ENCODE measurements at places on chromosomes 2 and 18.

GRCh38 chr2:222810044-222810443 is 50.8 kb upstream of the ACSL3 start:
- no peak for DNase-seq

- DNase-seq = peak; percentile 26
Observed at GRCh38 chr18:72206814-72207213, 337.3 kb downstream of the CBLN2 start.

DNA sequence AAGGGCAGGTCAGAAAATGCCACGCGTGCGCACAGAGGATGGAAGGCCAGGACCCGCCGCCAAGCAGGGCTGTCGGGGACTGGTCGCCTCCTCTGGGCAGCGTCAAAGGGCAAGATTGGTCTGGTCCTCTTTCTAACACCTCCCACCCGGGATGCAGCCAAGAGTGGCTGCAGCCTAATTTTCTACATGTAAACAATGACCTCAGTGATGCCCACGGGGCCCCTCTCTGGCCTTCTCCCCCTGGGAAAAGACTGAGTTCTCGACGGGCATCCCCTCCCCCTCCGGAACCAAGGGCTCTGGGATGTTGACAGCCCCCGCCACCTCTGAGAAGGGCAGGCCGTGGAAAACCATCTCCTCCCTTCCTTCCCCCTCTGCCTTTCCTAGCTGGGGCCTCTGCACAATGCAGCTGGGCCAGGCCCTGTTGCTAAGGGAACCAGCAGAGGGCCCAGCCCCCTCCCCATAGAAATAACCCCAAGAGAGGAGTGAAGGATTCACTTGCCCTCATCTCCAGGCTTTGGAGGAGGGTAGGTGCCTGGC is 80.0 kb upstream of the ZNF532 start:
- peak; percentile 40 for DNase-seq

- no peak for DNase-seq
Observed at GRCh38 chr2:144026753-144027152, 493.2 kb downstream of the ZEB2 start.

DNA sequence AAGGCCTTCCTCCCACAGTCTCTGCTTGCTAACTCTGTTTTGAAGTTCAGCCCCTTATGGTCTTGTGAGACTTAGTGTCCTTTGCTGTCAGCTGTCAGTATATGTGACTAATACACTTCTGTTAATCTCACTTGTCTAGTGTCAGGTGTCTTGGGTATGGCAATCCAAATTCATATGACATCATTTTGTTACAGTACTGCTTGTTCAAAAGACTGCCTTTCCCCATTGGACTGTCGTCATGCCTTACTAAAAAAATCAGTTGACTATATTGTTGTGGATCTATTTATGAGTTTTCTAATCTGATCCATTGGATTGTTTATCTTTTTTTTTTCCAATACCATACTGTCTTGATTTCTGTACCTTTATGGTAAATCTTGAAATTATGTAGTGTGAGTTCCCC is 611.4 kb upstream of the HS6ST1 start:
- DNase-seq = no peak

DNA sequence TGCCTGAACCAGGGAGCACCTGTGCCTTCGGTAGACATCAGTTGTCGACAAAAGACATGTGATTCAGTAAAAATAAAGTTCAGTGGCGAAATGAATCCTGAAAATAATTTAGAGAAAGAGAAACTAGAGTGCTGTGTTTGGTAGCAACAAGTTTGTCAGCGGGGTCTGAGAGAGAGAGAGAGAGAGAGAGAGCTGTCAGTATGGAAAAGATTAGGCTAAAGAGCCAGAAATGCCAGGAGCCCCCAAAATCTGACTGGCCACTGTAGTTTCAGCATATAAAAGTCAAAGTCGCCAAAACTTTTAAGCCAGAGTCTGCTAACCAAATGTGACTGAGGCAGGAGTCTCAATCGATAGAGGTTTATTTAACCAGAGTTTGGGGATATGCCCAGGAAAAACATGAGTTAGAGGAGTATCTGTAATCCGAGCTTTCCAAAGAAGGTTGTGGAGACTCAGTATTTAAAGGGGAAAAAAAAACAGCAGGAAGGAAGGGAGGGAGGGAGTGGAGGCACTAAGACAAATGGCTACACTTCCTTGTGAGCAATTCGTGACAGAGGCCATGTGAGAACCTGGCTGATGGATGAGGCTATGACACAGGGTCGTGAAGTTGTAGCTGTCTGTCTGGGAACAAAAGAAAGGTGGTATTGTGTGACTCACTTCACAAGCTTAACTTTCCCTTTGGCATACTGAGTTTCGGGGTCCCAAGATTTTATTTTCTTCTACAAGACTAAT is 20.5 kb upstream of the GNAL start:
- DNase-seq = no peak

- DNase-seq = no peak
Observed at GRCh38 chr2:218961229-218961628, 1.8 kb downstream of the CDK5R2 start.

DNA sequence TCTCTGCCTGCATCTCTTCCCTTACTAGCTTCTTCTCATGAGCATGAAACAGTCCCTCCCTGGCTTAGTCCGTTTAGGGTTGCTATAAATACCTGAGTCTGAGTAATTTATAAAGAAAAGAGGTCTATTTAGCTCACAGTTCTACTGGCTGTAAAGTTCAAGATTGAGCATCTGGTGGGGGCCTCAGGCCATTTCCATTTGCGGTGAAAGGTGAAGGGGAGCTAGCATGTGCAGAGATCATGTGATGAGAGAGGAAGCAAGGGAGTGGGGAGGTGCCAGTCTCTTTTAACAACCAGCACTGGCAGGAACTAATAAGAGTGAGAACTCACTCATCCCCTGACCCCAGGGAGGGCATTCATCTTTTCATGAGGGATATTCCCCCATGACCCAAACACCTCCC is 26.8 kb downstream of the RHBDD1 start:
- no peak for DNase-seq

- DNase-seq = peak; percentile 50
Observed at GRCh38 chr18:55925772-55926171, 337.8 kb upstream of the TCF4 start.

- no peak for DNase-seq
Observed at GRCh38 chr2:34414856-34415255, 815.8 kb upstream of the FAM98A start.

- no peak for DNase-seq
Observed at GRCh38 chr2:100409975-100410647, 7.4 kb downstream of the CHST10 start.

DNA sequence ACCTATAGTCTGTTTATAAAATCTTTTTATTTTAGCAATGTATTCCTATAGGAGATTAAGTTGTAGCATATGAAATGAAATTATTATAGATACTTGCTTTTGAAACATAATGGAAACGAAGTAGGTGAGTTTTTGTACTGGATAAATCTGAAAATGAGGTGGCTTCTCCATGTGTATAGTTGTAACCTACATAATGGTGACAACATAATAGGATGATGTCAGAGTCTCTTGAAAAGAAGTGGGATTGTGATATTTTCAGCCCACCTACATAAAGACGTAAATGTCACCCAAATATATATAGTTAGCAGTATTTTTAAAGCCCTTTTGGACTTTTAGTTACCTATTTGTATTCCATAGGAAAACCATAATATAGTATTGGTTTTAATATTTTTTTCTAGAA is 34.8 kb downstream of the FAM171B start:
- no peak for DNase-seq

- no peak for DNase-seq
Observed at GRCh38 chr2:150391779-150392178, 95.7 kb downstream of the RND3 start.

DNA sequence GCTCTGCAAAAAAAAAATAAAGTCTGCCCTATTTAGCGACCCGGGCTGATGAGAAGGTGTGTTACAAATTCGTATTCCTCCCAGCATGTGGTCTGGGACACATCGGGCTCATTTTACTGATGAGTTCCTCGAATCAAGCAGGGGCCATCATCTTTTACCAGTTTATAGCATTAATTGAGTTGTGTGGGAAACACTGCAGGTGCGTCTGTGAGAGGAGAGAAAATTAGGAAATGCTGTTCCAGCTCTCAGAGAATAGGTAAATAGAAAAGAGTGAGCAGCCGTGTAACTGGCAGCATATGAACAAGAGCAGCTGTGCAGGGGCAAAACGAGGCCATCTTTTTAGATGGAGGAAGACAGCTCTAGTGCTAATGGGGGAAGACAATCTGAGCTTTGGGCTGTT is 216.7 kb downstream of the SETBP1 start:
- DNase-seq = no peak

DNA sequence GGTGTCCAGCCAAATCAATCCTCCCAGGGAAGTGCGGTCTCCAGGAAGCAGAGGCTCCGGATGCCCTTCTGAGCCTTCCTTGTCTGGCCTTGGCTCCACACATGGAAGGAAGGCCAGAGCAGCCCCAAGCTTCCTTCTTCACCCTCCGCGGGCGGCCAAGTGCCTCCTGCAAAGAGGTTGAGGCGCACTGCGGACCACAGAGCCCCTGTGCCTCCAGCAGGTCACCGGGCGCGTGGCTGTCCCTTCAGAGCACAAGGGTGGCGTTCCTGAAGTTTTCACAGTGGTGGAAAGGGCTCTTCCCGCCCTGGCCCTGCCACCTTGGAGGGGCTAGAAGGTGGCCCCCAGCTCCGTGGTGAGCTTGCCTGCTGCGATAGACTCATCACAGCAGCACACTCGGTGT is 175.9 kb upstream of the RAB12 start:
- DNase-seq = no peak

DNA sequence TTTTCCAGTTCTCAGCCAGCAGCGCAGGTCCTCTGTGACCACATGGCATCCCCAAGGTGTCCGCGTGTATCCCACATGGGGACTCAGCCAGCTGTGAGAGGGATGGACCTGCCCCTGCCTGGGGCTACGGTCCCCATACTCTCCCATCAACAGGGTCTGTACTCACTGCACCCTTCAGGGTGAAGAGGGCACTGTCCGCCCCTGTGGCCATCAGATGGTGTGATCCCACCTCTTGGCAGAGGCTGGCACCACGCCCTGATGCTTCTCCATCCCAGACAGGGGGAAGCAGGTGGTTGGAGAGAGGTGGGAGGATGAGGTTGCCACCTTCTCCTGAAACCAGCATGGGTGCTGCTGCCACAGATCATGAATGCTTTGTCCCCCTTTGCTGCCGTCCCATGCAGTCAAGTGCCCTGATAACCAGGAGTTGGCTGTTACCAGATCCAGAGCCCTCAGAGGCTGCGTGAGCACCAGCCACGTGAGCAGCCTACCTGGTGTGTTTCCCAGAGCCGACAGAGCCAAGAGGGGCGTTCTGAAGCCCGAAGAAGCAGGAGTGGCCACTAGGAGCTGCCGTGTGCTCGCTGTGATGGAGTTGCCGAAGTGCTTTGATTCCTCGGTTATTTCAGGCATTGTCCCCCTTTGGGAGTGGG is 93.9 kb downstream of the SH3RF3 start:
- no peak for DNase-seq

- no peak for DNase-seq
Observed at GRCh38 chr2:211724933-211725332, 813.7 kb downstream of the ERBB4 start.

- no peak for DNase-seq
Observed at GRCh38 chr2:39549718-39550464, 112.8 kb upstream of the MAP4K3 start.

DNA sequence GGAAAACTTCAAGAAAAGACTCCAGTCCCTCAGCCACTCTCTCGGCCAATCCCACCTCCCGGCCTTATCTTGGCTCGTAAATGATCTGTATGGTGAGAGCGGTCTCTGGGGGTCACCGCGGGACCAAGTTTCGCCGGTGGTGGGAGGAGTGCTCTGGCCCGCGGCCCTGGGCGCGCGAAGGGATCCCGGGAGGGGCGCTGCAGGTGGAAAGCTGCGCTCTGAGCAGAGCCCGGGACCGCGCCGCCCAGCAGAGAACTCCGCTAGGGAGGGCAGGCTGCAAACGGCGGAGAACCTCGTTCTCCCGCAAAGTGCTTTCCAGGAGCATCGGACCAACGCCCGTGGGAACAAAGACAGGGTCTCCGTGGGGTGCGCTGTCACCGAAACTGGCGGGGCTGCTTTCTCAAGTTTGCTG is 622 bp downstream of the LRP2 start:
- DNase-seq = no peak

GRCh38 chr2:229417916-229418315 is 146.8 kb upstream of the PID1 start:
- no peak for DNase-seq

GRCh38 chr2:8134985-8135682 is 546.7 kb upstream of the ID2 start:
- no peak for DNase-seq

- DNase-seq = no peak
Observed at GRCh38 chr2:39664888-39665591, 677 bp upstream of the TMEM178A start.

GRCh38 chr2:40087434-40087833 is 308.4 kb upstream of the THUMPD2 start:
- DNase-seq = no peak

DNA sequence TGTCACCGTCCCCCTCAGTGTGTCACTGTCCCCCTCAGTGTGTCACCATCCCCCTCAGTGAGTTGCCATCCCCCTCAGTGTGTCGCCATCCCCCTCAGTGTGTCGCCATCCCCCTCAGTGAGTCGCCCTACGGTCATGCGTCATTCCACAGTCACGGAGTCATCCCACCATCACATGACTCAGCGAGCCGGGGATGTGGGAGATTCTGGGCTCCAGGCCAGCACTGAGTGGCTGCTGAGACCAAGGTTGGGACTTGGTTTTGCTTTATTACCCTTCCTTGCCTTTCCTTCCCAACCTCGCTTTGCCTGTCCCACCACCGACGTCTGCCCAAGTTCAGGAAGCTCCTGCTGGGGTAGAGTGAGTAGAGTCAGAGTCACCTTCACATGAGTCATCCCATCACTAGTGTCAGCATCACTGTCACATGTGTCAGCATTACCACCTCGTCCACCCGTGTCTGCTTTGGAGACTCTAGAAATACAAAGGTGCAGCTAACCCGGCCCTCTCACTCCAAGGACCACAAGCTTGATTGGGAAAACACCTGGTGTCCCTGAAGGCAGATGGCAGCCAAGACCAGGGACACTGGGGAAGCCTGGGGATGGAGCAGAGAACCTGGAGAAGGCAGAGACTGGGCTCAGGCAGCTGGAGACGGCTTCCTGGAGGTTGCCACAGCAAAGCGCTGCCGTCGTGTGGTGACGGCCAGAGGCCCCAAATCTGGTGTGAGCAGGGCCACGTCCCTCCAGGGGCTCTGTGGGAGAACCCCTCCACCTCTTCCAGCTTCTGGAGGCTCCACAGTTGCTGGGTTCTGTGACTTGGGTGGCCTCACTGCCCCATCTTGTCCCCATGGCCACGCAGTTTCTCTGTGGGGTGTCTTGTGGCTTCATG is 485.2 kb upstream of the SALL3 start:
- DNase-seq = no peak

- DNase-seq = no peak
Observed at GRCh38 chr2:76506538-76506937, 795.8 kb upstream of the GCFC2 start.

GRCh38 chr2:55896633-55897032 is 26.9 kb downstream of the EFEMP1 start:
- DNase-seq = no peak

Measured in fibroblast of skin of abdomen (primary cell).